Stimulated activated CD8-positive, alpha-beta memory T cell treated with anti-CD3 and anti-CD28 coated beads, Interleukin-2, amount 100 ng/mL, for 1 hour (primary cell): ENCODE measurements at places on chromosomes 13 and 19.

- no peak for DNase-seq
These were observed 709 bp downstream of the N4BP2L1 start for GRCh38 chr13:32426990-32427851.

GRCh38 chr13:31982540-31982939 is 49.0 kb upstream of the FRY start:
- no peak for DNase-seq

GRCh38 chr19:37988758-37989635 is 82.0 kb downstream of the SIPA1L3 start:
- no peak for DNase-seq

DNA sequence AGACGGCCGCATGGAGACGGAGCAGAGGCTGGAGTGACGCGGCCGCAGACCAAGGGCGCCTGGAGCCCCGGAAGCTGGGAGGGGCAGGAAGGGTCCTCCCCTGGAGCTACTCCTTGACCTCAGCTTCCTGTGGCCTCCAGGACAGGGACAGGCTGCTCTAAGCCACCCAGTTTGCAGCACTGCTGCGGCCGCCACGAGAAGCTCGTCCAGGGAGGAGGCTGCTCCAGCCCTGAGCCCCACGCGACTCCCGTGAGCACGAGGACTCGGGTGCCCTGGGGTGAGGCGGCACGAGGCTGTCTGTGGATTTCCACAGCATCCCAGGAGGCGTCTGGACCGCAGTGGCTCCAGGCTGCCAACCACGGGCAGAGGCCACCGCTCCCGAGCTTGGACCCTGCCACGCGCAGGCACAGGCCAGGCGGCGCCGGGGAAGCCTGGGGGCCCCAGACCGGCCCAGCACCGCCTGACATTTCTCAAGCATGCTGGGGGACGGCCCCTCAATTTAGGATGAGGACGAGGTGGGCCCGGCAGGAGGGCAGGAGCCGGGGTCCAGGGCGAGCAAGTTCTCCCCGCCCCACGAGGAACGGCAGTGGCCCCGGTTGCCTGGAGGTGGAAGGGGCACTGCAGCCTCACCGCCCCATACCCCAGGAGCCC is 10.7 kb downstream of the SBNO2 start:
- no peak for DNase-seq

GRCh38 chr19:4518345-4519171 is at the start of gene PLIN4:
PLIN4 (minus strand) TSS chr19:4518486; CDS start chr19:4518272, 214 bp downstream.
- DNase-seq: no peak

GRCh38 chr13:96632536-96633320 is 361.5 kb downstream of the OXGR1 start:
- no peak for DNase-seq

- DNase-seq: no peak
These were observed 36.1 kb downstream of the CNMD start for GRCh38 chr13:52703482-52703881.

DNA sequence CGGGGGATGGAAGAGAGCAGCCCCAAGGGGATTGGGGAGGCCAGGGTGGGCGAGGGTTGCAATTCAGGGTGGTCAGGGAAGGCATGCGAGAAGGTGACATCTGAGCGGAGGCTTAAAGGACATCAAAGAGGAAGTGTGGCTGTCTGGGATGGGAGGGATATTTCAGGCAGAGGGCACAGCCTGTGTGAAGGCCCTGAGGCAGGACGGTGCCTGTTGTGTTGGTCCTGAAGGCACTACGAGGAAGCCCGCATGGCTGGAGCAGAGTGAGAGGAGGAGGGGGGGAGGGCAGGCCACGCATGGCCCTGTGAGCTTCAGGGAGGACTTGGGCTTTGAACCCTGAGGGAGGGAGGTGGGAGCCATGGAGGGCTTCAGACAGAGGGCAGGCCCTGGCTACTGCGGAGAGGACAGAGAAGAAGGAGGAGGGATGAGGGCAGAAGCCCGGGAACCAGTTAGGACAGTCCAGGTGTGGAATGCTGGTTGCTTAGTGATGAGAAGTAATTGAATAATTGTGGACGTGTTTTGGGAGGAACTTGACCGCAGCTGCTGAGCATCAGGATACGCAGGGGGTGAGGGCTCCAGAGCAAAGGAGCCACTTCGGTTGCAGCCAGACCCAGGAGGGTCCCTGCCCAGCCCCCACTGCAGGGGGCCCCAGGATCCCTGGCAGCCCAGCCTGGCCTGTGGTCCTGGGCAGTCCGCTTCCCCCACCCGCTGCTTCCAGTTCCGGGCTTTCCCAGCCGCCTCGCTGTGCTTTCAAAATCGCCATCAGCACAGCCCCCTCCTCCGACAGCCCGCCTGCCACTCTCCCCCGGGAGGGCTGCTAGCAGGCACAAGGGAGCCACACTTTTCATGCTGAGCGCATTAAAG is 6.2 kb downstream of the TLE6 start:
- no peak for DNase-seq

- DNase-seq: no peak
These were observed 7.5 kb upstream of the ZNF256 start for GRCh38 chr19:57954996-57955395.

DNA sequence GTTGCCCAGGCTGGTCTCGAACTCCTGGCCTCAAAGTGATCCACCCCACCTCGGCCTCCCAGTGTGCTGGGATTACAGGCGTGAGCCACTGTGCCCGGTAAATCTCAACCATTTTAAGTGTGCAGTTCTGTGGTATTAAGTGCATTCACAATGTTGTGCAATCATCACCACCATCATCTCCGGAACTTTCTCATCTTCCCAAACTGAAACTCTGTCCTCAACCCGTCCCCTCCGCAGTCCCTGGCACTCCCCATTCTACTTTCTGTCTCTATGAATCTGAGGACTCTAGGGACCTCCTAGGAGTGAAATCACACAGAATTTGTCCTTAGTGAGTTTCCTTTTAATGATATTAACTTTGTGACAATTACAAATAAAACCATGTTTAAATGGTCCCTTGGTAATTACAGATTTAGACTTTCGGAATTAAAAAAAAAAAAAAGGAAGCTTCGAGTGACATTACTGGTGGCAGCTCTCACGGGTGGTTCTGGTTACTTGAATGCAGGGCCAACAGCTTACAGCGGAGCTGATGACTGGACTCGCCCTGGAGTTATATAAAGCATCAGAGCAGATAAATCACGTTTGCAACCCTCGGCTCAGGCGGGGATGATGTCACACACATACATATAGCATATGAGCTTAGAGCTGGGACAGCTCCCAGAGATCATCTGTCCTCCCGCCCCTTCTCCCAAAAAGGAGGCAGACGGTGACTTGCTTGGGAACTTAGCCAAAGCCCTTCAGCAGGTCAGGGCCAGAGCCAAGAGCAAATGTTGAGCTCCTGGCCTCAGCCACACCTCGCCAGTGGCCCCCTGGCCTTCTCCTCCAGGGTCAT is 89.8 kb downstream of the ZNF557 start:
- DNase-seq: no peak

DNA sequence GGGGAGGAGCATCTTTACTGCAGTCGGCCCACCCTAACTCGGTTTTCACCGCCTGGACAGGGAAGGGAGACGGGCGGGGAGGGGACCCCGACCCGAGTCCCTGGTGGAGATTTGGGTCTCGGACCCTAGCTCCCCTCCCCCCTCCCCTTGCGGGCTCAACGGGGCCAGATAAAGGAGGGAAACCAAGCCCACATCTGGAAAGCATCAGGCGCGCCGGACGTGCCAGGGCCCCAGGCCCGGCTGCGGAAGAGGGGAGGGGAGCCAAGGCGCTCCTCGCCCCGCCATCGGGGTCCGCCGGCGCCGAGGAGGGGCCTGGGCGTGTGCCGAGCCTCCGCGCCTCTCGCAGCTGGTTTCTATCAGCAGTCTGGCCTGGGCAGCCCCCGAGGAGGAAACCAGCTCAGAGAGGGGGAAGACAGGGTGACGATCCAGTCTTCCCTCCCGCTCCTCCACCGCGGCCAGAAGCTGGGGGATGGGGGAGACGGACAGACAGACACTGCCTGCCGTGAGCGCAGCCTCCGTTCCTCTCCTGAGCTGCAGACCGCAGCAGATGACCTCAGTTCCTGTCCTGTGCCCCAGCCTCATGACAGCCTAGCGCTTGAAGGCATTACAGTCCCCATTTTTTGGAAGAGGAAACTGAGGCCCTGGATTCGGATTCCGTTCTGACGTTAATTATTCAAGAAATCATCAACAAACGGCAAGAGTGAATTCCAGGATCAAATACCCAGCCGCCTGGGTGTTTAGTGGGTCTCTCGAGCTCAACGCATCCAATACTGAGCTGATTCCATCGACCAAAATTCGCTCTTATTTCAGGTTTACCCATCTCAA is 3.6 kb upstream of the GNG8 start:
- no peak for DNase-seq

DNA sequence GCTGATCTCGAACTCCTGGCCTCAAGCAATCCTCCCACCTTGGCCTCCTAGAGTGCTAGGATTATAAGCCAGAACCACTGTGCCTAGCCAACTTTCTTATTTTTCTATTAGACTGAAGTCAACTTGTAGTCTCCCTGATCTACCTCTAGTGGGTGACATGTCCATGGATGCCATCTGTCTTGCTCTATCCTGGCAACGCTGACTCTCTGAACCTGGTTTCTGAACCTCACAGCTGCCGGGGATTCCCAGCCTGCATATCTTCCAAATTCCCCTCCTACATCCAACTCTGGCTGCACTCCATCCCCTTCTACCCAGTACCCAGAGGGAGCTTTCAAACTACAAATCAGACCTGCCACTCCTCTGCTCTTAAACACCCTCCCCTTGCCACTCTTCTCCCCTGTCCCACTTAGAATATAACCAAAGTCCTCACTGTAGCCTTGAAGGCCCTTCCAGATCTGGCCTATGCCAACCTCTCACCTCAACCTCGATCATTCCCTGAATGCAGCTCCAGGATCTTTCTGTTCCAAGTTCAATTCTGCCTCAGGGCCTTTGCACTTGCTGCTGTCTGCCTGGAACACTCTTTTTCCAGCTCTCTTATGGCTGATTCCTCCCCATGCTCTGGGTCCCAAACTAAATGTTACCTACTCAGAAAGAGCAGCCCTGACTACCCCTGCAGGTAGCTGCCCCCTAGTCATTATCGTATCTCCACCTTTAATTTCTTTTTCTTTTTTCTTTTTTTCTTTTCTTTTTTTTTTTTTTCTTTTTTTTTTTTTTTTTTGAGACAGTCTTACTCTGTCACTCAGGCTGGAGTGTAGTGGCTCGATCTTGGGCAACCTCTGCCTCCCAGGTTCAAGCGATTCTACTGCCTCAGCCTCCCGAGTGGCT is 2.2 kb downstream of the CLIP3 start:
- DNase-seq: no peak

DNA sequence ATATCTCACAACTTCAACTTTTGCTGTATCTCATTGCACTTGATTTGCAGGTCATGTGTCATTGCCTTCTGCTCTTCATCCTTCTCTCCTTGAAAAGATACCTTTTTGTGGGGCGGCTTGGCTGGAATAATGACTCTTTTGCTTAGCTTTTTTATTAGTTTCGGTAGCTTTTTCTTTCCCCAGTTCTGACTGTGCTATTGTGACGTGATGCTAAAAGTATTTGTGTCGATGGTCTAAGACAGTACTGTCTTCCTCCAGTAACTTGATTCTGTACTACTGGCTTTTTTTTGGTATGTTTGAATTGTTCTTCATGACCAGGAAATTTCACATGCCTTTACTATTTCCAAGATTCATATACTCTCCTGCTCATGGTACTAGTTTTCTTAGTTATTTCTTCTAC is 63.1 kb downstream of the SLITRK1 start:
- no peak for DNase-seq

DNA sequence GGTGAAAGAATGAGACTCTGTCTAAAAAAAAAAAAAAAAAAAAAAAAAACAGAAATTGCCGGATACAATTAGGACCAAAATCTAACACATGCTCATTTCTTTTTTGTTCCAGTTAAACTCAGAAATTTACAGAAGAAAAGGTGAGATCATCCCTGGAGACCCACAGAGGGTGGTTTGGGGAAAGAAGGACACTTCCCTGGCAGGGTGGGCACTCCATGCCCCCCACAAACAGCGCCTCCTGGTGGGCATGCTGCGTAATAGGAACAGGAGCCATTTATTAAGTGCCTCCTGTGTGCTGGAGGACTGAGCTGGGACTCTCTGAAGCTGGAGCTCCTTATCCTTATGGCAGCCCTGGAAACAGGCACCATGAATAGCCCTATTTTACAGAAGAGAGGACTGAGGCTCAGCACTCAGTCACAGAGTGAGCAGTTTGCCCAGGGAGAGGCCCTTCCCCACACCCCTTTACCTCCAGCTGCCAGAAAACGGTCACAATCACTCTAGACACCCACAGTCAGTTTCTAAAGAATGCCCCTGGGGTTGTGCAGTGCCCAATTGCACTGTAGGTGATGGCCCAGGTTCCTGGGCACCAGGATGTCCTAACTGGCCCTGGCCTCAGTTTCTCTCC is 10.1 kb downstream of the C19orf38 start:
- DNase-seq: no peak

DNA sequence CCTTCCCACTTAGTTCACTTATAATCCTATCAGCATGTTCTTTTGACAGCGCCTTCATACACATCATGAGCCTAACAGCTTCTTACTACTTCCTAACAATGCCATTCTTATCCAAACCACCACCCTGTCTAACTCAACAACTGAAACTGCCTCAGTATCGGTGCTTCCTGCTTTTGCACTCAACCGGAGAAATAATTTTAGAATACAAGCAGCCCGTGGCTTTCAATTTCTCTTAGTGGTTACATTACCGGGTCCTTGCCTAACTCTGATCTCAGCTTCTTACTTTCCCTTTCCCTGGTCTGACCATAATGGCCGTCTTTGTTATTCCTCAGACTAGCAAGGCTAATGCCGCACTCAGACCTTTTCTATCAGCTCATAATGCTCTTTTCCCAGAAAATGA is 17.0 kb downstream of the ZFP82 start:
- DNase-seq: no peak

DNA sequence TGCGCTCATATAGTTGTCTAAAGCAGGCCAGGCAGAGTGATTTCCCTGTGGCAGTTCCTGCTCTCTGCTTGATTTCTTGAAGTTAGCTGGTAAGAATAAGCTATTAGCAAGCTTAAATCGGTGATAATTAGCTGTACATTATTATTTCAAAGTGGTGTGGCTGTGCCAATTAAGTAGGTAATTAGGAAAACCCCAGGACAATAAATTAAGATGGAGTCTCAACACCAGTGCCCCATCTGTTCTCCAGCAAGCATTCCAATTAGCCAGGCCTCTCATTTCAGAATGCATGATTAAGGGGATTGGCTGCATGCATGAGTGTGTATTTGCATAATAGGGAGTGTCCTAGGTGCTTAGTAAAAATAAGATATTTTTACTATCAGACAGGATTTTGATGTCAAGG is 342.3 kb downstream of the GPC5 start:
- no peak for DNase-seq

- no peak for DNase-seq
These were observed 646 bp upstream of the SLC10A2 start for GRCh38 chr13:103066781-103067345.
